ENCODE measurements at places on chromosomes 7 and 10.

DNA sequence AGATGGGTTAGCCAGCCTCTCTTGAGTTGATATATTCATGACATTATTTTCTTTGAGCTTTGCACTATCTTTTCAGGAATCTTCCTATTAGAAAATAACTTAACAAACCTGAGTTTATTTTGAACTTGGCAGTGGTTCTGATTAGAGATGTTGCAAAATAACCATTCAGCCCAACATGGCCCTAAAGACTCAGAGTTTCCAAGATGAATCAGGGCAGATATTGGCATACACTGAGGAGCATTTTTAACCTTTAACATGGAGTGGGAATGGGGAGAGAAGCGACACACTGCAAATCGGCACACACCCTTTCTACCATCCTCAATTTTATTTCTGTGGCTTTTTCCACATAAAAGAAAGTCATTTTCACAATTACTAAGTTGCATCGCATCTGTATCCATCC lies 190.8 kb downstream of the TRIL start:
- DNase-seq: no peak

DNA sequence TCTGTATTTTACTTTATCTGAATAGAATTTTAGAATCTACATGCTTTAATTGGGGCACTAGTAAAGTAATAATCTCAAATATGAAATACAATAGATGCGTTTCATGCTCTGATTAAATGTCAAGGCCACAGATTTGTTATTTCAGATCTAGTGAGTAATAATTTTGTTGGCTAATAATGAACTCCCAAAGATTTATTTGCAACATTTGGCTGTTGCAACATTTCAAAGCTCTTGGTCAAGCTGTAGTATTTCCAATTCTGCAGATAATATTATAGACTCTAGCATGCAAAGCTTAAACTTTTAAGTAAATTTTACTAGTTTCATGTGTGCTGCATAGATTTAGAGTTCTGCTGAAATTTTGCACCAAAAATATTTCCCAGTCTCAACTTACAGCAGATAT lies 16.7 kb downstream of the LRRN3 start:
- no peak for DNase-seq

DNA sequence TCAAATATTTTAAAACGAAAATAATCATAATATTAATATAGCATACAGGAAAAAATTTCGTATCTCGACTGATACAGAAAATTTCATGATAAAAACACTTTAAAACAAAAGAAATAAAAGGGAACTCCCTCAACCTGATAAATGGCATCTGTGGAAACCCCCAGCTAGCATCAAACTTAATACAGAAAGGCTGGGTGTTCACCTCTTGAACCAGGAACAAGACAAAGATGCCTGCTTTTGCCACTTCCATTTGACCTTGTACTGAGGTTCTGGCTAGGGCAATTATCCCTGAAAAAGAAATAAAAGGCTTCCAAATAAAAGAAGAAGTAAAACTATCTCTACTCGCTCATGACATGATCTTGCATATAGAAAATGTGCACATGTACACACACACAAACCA lies 2.5 kb upstream of the ALOX5 start:
- DNase-seq: no peak

- DNase-seq: peak; percentile 34
Measured at GRCh38 chr10:133257489-133258065, 19.1 kb downstream of the ADAM8 start.

DNA sequence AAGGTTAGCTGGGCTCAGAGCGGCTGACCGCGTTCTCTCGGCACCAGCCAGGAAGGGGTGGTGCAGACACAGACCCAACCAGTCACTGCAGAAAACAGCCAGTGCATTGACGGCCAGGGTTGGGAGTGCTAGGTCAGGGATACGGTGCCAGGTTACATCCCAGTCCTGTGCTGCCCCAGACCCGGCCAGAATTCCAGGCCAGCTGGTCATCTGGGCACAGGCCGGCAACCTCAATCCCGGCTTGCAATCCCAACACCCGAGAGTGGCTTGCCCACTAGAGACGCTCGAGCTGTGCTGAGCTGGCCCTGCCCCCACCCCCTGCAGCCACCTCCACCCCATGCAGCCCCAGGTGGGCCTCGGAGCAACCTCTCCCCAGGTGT lies 3.8 kb downstream of the PRAP1 start:
- no peak for DNase-seq

GRCh38 chr10:12221323-12222298 lies 25.6 kb downstream of the CDC123 start:
- no peak for DNase-seq

DNA sequence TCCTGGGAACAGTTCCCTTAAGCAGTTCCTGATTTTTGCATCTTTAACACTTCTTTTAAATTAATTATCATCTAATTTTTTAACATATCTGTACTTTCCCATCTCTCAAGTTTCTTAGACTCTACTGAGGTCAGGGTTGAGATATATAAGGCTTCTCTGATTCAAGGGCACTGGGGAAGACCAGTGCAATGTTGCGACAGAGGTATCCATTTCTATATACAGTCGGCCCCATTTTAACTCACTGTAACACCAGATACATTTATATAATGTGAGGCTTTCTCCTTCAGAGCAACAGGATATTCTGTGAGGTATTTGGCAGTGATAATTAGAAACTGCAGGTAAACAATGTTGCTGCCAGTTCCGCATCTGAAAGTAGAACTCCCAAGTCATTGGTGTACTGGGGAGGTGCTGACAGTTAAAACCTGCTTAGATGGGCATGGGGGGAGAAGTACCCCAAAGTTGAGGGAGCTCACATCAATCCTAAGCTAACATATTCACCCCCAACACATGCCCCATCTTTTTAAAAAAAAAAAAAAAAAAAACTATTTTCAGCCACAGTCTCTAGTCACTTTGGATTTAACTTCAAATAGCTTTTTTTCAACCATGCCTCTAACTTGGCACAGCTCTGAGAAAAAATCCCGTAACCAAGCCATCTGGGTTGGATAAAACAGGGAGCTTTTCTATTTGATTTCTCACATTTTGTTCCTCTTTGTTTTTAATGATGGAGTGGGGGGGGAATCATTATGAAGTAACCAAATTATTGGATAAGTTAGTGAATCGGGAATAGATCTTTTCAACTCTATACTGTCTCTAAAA lies 62.9 kb downstream of the REEP3 start:
- DNase-seq: peak; percentile 89

GRCh38 chr7:70694434-70694970 lies 437.4 kb upstream of the GALNT17 start:
- peak; percentile 24 for DNase-seq

DNA sequence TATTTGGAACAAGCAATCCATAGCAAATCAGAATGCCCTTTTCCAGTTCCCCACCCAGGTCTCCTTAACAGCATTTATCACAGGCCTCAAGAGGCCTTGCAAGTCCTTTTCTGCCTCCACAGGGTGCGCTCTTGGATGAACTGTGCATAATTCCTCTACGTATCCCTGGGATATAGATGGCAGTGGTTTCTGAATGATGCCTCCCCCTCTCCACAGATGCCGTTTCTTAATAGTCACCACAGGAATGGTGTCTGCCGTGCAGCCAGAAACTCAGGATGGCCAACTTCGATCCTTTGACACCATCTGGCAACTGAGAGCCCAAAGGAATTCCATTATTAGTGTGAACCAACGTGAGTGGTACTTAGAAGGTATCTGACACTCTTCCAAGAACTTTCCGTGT lies 43.1 kb downstream of the JAZF1 start:
- DNase-seq: no peak

DNA sequence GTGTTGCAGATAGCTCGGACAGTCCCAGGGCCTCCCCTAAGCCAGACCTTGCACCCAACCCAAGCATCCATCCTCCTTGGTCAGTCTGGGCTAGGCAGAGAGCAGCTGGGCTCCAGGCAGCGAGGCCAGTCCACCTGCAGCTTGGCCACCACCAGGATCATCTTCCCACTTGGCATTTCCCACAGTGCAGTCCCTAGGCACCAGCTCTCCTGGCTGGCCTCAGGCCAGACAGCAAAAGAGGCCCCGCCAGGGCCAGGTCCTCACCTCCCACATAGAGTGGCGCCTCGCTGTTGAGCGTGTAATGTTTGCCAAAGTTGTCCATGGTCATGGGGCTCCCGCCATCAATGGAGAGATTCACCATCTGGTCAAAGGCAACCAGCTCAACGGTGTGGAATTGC lies 171.7 kb downstream of the LCOR start:
- DNase-seq: no peak

DNA sequence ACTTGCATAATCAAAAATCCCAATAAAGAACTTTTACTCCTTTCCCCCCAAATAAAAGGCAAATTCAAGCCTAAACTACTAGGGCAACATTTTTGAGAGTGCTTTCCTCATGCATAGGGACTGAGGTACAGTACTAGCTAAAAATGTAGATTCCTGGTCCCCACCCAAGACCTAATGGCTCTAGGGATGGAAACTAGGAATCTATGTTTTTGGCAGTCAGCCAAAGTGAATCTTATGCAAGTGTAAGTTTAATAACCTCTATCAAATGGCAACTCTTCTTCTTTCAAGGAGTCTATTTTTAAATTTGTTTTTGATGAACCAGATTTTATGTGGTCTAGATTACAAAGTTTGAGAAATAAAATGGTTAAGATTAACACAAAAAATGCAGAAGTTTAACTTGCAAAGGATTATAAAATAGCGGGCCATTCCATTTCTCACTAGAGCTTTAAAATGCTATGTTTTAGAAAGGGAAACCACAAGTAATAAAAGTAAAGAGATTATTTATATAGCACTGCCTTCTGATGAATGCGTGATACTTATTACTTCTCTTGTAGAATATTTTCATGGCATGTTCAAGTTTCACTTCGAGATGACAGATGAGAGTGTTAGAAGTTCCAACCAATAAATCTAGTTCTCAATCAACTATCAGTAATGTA lies 70.4 kb upstream of the MDFIC start:
- DNase-seq: no peak

- no peak for DNase-seq
Measured at GRCh38 chr7:45682358-45682735, 108.2 kb downstream of the ADCY1 start.

- DNase-seq: no peak
Measured at GRCh38 chr10:89829887-89830269, 128.5 kb downstream of the KIF20B start.

GRCh38 chr7:24936121-24936824 lies 43.7 kb downstream of the OSBPL3 start:
- no peak for DNase-seq

- no peak for DNase-seq
Measured at GRCh38 chr7:44122529-44122928, 819 bp downstream of the POLD2 start.

DNA sequence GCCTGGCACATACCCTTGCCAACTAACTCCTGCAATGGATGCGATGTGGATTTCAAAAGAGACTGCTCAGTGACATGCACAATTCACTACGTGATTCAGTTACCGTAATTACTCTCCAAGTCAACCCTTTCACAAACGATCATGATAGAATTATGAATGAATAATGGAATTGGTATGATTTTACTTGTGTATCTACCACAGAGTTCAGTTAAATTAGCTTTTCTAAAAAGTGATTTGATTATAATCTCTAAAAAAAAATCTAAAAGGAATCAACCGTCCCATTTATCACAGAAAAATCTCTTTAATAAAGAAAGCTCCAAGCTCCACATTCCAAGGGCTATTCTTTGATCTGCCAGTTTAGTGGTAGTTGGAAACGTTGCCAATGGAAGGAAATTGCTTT lies 30.4 kb upstream of the RSU1 start:
- no peak for DNase-seq

DNA sequence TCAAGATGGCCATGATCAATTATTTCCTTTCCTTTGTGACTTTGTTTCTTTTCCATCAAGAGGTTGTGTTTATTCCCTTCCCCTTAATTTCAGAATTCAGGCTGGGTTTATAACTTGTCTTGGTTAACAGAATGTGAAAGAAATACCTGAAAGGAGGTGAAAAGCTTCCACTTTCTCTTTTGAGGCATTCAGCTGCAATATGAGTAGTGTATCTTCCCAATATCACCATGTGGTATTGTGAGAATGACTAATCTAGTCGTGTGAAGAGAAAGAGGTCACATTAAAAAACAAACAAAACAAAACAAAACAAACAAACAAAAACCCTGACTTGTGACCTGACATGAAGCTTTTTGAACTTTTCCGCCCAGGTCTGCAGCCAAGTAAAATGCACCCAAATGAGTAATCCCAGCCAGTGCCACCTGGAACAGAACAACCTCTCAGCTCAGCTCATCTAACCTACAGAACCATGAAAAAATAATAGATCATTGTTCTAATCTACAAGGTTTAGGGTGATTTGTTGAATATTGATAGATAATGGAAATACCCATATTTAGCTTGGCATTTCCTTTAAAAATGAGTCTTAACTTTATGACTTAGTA lies 70.8 kb upstream of the TEX47 start:
- no peak for DNase-seq

DNA sequence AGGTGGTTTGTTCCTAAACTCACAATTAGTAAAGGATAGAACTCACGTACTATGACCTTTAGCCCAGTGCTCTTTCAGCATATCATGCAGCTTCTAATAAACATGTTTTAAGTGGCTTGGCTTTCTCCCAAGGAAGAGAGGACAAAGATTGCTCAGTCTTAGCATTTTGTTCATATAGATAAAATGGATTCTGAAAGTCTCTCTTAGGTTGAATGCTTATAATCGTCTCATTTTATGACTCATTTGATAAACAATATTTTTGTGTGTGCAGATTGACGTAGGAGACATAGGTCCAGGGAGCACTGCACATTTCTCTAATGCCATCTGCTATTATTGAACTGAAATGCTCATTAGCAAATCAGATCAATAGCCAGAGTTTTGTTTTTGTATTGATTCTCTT lies 44.8 kb downstream of the GNAT3 start:
- DNase-seq: no peak

GRCh38 chr7:5793361-5794072 lies 12.1 kb upstream of the RNF216 start:
- no peak for DNase-seq

DNA sequence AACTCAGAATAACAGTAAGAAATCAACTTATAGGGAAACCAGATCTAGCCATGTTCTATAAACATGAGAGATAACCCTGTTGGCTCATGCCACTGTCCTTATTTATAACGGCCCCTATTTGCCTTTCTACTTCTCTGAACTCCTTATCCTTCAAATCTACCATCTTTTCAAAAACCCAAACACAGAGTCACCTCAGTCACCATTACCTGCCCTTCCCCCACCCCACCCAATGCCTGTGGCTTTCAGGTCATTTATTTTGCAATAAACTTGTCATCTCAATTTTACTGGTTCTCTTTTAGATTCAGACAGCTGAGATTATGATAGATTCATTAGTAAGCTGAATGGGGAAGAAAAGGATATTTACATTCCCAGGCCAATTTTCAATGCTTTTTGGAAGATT lies 53.6 kb downstream of the KMT2C start:
- no peak for DNase-seq

Data from cerebellar cortex (tissue), 1 donor.